Activated T-cell treated with anti-CD3 and anti-CD28 coated beads, Interleukin-2, amount 50 U/mL, for 24 hours (primary cell): ENCODE measurements at places on chromosomes 1 and 21.
A peak's percentile ranks its signal among the peaks of the same experiment; 100 is the strongest.

DNA sequence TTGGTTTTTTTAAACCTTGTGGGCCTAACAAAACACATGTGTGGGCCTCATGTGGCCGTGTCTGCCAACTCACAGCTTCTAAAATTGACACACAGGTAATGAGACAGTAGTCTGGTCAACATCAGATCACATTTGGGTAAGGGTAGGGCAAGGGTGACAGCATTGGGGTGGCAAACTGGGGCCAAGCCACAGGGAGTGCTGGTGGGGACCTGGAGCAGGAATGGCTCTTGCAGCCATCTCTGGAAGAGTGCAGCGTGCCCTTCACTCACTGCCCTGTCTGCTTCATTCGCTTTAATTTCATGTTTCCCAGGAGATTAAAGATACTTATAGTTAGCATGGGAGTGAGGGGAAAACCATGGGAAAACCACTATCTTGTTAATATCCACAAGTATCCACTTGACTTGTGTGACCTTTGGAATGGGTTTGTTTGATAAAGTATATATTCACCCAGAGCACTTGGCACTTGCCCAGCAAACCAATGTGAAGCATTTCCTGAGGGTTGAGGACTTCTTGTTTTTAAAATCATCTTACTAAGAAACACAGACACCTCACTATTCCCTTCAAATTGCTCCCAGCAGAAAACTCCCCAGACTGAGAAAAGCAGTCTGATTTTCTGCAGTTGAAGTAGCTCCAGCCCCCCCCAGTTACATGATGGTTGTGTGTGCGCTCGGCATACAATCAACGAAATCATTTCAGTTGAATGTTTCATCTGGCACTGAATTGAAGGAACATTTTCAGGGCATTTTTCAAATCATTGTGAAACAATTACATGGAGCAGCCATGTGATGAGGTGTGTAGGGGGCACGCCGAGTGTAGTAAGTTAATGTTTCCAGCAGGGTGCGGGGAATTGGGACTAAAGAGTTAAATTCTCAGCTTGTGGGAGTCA lies 175.7 kb downstream of the VPS13D start:
- no peak for DNase-seq
- H3K4me1 ChIP-seq = peaks cover 33% of the 10 kb centered on the region
- H3K36me3 ChIP-seq = peaks cover 77% of the 10 kb centered on the region
- H3K27me3 ChIP-seq = no peaks in the 10 kb centered on the region

GRCh38 chr1:228293393-228293792 lies 85.5 kb downstream of the OBSCN start:
- DNase-seq = no peak
- H3K27me3 ChIP-seq = no peaks in the 10 kb centered on the region
- no peaks in the 10 kb centered on the region for H3K4me1 ChIP-seq
- H3K27ac ChIP-seq = no peak overlapping the region
- no peak overlapping the region for H3K4me3 ChIP-seq

DNA sequence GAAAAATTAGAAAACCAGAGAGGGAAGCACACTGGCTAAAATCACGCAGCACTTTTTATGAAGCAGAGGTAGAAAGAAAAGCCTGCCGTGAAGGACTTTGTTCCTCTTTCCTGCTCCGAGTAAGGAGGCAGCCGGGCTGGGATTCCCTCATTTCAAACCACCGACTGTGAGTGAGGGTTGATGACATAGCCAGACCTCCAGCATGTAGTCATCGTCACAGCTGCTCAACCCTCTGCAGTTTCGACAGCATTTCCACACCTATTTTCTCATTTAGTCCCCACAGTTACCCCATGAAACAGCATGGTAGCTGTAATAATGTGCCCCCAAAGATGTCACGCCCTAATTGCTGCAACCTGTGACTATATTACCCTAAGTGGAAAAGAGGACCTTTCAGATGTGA lies 35.3 kb downstream of the FCRL5 start:
- H3K36me3 ChIP-seq = no peaks in the 10 kb centered on the region
- no peak overlapping the region for H3K4me3 ChIP-seq
- H3K27me3 ChIP-seq = peaks cover 3% of the 10 kb centered on the region
- no peaks in the 10 kb centered on the region for H3K4me1 ChIP-seq
- no peak overlapping the region for H3K27ac ChIP-seq

DNA sequence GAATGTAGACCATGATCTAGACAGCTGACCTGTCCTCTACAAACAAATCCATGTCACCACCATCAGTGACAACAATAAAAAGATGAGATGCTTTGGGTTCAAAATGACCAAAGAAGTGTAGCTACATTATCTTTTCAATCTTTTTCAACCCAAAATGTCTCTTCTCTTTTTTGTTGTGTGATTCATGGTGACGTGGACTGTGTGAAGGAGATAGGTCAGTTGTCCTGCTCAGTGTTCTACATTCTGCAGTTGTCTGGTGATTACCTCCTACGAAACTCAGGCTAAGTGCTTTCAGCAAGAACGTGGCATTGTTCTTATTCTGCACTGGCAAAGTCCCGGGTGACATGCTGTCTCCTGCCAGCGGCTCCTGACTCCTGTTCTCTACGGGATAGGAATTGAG lies 73.1 kb downstream of the PRKAB2 start:
- H3K36me3 ChIP-seq = no peaks in the 10 kb centered on the region
- no peaks in the 10 kb centered on the region for H3K4me1 ChIP-seq
- no peak for DNase-seq
- H3K4me3 ChIP-seq = no peak overlapping the region

DNA sequence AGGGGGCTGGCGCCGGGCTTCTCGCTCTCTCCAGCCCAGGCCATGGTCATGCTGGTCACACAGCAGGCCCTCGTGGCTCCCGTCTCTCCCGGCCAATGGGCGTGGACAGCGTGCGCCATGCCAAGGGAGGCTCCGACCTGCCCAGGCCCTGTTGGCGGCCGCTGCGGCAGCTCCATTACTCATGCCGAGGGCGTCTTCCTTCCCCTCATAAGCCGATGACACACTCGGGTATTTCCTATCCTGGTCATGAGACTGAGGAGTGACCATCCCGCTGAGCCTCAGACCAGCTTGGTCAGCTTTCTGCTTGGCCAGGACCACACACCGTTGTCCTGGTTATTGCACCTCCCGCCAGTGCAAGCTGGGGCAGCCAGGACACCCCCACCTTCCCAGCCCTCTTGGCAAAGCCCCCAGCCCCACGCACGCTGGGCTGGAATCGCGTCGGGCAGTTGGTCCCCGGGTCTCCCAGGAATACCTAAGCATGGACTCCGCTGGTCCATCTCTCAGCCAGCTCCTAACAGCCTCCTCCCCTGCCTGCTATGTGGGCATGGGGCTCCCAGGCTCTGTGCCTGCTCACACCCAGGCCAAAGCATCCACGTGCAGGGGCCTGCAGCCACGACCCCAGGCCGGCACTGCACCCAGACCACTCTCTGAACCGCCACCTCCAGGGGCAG lies 49.8 kb downstream of the ARHGEF16 start:
- no peak overlapping the region for H3K4me3 ChIP-seq
- no peak for DNase-seq
- H3K27me3 ChIP-seq = no peaks in the 10 kb centered on the region
- H3K4me1 ChIP-seq = no peaks in the 10 kb centered on the region
- H3K36me3 ChIP-seq = peaks cover 6% of the 10 kb centered on the region

GRCh38 chr21:17343055-17343454 lies 169.8 kb upstream of the CXADR start:
- no peak overlapping the region for H3K4me3 ChIP-seq
- DNase-seq = no peak
- H3K27me3 ChIP-seq = no peaks in the 10 kb centered on the region
- H3K27ac ChIP-seq = no peak overlapping the region

DNA sequence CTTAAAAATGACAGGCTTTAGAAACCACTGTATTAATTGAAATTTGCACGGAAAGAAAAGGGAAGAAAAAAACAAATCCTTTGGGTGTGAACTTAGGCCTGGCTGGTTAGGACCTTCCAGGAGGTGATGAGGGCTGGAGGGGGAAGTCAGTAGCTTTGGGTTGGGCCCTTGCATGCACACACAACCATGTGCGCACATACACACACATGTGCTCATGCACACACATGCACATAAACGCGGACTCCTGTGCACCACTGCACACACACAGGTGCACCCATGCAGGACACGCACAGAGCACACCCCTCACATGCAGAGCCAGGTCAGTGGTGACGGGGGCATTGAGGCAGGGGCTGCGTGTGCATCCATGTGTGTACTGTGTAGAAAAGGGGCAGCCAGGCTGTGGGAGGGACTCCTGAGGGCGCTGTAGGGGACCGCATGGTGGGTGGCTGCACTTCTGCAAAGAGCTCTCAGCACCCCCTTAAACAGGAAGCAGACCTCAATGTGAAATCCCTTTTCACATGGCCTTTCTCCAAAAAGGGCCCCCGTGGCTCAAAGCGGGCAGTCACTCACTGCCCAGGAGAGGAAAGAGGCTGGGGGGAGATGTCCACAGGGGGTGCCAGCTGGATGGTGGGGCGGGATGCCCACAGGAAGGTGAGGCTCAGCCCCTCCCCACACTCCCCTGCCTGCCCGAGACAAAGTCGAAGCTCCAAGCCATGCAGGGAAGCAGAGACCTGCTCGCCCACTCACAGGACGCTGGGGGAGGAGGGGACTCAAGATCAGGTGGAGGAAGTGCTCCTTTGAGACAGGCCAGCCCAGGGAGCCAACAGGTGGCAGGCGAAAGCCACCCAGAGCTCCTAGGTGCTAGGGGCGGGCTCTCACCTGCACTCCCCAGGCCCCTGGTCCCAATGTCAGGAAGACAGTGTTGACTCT lies 95.2 kb downstream of the ITPKB start:
- H3K4me3 ChIP-seq = peak overlapping the region; percentile 57
- H3K4me1 ChIP-seq = peaks cover 66% of the 10 kb centered on the region
- H3K36me3 ChIP-seq = peaks cover 97% of the 10 kb centered on the region
- H3K27ac ChIP-seq = peak overlapping the region; percentile 89
